ENCODE measurements at places on chromosomes 11 and 22.

- no peak for DNase-seq
Observed at GRCh38 chr22:40340044-40340443, 6.3 kb upstream of the ADSL start.

- no peak for DNase-seq
Observed at GRCh38 chr22:31344256-31344577, 1.9 kb downstream of the PATZ1 start.

DNA sequence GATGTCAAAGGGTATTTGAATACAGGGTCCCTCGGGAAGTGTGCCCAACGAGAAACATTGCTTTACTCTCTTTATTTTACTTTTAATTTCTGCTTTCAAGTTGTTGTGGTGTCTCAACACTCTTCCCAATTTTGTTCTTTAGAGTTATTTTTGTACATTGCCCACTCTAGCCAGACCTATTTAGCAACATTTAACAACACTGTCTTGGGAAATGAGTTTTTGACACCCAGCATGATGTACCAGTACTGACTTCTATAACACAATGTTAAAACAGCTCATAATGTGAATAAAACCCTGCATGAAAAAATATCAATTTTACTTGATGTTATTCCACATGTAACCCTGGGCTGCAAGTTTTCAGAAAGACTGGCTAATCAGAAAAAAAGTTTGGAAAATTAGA is 350.2 kb upstream of the PITPNB start:
- no peak for DNase-seq

DNA sequence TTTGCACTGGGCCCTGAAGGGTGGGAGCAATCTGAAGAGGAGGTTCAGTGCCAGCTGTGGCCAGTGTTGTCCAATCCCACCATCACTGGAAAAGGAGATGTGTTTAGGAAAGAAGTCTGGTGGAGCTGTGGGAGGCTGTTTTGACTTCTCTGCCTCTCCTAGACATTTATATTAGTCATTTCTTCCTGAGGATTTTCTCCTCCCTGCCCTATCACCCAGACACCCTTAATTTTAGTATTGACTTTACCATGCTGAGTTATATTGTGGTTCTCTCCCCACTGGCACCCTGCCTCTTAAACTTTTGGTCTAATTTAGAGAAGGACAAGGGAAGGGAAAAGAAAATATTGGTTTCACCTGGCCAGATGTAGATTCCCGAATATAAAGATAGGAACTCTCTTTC is 159.1 kb downstream of the WNT11 start:
- DNase-seq, result no peak

DNA sequence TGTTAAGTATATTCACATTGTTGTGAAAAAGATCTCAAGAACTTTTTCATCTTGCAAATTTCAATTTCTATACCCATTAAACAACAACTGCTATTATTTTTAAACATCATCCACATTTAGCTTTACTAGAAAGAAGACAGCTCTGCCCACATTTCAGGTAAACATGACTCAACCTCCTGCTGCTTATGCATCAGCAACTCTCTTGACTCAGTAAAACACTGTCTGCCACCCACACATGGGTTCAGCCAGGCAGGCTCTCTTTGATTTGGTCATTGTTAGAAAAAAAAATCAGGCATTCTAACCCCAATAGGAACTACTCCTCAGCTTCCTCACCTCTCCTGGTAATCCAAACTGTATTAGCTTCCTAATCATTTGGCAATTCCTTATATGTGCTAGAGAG is 5.1 kb upstream of the ENDOD1 start:
- no peak for DNase-seq

GRCh38 chr11:62559204-62559603 is 12.6 kb upstream of the AHNAK start:
- no peak for DNase-seq

GRCh38 chr11:88231894-88232482 is 56.7 kb upstream of the RAB38 start:
- DNase-seq, result no peak

DNA sequence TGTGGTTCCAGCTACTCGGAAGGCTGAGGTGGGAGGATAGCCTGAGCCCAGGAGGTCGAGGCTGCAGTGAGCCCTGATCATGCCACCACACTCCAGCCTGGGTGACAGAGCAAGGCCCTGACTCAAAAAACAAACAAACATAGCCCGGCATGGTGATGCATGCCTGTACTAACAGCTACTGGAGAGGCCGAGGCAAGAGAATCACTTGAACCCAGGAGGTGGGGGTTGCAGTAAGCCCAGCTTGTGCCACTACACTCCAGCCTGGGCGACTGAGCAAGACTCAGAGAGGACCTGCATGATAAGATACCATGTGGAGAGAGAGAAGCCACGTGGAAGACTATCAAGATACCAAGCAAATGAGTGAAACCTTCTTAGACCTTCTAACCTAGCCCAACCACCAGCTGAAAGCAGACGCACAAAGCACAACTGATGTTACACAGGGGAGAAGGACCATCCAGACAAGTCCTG is 36.1 kb downstream of the AMBRA1 start:
- no peak for DNase-seq

GRCh38 chr11:118028626-118029025 is 42.4 kb downstream of the IL10RA start:
- DNase-seq, result no peak

DNA sequence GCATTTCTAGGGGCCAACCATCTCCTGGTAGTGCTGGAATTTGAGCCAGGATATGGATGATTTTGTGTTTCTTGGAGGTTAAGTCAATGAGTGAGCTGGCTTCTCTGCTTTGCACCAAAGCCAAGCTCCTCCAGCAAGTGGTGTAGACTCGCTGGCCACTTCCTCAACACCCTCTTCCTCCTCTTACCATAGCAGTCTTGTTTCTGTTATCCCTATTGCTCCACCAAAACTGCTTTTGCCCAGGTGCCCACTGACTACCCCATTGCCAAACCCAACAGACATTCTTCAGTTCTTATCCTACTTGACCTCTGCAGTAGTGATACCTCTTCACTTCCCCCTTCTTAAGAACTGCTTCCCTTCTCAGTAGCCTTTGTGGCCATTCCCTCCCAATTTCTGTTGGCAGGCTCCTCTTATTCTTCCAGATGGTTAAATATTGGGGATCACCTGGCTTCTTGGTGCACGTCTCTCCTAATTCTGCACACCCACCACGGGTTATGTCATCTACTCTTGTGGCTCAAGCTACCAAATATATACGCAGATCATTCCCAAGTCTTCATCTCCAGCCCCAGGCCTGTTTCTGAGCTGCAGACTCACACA is 7.0 kb upstream of the PRG2 start:
- DNase-seq, result no peak

DNA sequence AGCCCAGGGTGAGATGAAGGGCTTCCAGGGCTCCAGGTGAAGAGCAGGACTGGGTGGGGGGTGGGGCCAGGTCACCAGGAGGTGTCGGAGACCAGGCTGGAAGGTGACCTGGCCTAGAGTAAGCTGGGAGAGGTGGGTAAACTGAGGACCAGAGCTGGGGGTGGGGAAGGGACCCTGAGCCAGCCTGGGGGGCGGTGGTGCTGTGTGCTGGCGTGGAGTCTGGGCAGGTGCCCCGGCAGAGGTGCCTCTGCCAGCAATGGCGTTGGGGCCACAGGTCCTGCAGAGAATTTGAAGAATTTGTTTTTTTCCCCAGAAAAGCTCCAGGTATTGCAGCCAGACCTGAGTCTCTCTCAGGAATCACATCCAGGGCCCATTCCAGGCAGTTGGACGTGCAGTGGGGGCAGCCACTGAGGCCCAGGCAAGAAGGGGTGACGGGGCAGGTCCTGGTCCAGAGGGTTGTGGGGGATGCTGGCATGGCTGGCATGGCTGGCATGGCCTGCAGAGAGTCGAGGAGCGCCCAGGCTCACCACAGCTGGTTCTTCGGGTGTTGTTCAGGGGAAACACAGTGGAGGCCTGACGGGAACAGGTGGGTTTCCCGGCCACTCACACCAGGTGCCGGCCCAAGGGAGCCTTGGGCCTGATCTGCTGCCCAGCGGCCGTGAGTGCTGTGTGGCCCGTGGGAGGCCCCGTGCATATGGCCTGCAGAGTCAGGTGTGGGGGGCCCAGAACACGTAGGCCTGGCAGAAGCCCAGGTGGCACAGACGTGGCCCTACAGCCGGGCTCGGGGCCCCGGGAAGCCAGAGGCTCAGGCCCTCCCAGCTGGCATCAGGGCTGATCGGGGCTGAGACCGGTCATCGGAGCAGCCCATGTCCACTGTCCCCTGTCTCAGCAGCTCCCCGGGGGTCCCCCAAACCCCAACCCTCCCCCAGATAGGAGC is 6.4 kb upstream of the MUC6 start:
- no peak for DNase-seq

Data from stimulated activated CD4-positive, alpha-beta T cell treated with anti-CD3 and anti-CD28 coated beads, Interleukin-15, amount 100 ng/mL, for 1 hour (primary cell).